CD4-positive, alpha-beta T cell treated with Interleukin-21 for 1 hour (primary cell): ENCODE measurements at places on chromosomes 4 and X.

- peak; percentile 75 for DNase-seq
These were observed 6.1 kb upstream of the CYSLTR1 start for GRCh38 chrX:78333521-78333920.

DNA sequence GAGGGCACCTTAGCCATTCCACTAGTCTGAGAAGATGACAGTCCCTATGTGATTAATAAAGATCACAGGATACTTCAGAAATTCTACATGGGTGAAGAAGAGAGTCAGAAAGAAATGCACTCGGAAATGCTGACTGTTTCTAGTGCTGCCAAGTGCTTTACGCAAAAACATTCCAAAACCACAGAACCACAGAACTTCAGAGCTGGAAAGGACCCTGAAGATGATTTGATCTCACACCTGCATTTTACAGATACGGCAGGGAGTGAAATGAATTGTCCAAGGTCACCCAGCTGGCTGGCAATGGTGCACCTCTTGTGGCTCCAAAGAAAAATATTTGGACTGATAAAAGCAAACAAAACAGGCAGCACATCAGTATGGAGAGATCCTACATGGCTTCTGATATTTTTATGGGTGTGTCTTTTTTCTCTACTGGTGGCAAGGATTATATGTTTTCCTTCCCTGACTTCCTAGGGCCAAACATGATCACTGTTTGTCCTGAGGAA is 115.9 kb downstream of the MAML3 start:
- no peak for DNase-seq

- no peak for DNase-seq
These were observed 62.0 kb upstream of the CLNK start for GRCh38 chr4:10746371-10747171.

GRCh38 chrX:139020801-139021200 is 309.3 kb upstream of the FGF13 start:
- no peak for DNase-seq

- no peak for DNase-seq
These were observed 740.4 kb downstream of the TRIML1 start for GRCh38 chr4:188879598-188879997.

DNA sequence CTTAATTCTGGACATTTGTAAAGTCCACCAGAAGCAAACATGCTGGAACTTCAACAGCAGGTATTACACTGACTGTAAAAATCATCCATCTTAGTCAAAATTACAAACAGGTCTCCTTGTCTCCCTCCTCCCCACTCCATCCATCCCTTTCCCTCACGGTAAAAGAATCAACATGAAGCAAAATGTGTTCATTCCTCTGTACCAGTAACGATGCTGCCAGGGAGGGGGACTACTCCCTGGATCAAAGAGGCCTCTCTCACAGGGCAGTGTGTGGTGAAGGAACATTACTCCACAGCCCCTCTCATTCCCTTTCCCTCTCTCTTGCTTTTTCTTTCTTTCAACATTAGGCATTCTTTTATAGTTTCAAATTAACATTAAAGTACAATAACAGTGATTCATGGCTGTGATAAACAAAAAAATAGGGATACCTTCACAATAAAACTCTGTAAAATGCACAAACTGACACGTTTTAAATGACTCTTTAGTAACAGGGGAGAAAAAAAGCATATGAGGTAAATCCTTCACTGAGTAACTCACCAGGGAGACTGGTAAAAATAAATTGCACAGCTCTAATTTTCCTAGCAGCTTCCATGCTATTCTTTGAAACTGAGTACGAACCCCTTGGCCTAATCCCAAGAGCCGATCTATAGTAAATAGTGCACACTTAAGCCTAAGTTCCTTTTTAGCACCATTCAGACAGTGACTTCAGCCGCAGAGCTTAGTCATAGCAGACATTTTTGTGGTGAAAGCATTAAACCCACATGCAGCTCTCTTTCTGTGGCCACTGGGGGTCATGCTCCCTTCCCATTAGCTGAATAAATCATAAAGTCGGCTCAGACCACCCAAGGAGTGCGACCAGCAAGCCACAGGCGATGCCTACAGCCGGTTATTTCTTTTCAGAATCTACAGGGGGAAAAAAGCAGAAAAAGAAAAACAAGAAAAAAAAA is 215.6 kb upstream of the GYPA start:
- DNase-seq: no peak

DNA sequence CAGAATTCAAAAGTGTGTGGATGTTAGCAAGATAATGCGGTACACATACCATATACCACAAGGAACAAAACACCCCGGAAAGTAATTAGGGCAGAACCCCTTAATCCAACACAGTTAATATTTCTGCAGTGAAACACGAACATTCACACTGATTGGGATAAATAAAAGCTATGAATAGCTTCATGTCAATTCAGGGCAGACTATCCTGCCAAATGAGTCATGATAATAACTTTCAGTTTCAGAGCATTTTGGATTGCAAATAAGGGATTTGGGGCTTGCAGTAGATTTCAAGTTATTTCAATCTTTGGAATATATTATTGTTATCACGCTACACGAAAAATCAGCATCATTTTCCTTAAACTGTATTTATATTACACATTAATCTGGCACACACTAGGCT is 24.3 kb downstream of the IRF2 start:
- DNase-seq: no peak

- no peak for DNase-seq
These were observed 4.5 kb upstream of the PDGFC start for GRCh38 chr4:156976147-156976546.

- no peak for DNase-seq
These were observed 34.7 kb downstream of the RBPJ start for GRCh38 chr4:26355392-26356052.

- no peak for DNase-seq
These were observed 609.5 kb upstream of the FAT1 start for GRCh38 chr4:187333151-187333550.

DNA sequence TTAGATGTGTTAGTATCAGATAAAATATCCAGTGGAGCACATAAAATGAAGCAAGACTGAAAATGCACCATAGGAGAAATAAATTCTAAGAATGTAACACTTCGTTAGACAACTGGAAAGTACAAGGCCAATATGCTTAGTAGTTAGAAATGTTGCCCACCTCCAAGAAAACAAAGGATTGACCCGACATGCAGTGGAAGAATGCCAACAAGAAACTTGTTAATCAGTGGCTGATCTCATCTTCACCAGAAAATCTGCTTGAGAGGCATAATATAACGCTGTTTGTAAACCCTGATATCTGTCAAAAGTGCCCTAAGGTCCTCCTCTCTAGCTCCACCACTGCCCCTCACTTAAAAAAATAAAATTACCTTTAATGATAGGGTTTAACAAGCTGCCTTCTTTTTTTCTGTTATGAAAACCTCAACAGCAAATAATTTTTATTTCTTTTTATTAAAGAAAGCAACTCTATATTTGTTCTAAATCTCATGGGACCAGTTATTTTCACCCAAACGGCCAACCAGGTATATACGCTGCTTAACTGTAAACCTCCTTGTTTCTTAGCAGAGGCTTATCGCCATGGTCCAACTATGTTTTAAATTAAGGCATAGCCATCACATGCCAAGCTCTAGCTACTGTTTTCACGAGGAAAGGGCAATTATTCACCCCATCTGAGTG is 1.8 kb downstream of the RASGEF1B start:
- DNase-seq: no peak

DNA sequence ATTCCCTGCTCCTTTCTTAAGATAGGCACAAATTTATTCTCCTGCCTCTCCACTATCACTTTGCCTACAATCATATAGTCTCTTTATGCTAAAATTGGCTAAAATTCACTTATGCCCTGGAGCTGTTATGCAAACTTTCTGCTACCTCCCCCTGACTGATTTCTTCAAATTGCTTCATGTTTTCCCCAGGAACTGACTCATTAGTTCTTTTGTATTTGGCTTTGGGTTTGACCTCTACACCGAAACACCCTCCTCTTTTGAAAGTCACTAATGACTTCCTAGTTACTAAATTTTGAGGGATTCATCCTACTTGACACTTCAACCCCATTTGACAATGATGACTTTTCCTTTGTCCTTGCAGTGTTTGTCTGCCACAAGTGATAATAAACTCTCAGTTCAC is 222.6 kb downstream of the NDST4 start:
- no peak for DNase-seq

GRCh38 chr4:1126506-1126905 is 13.1 kb upstream of the RNF212 start:
- DNase-seq: no peak

DNA sequence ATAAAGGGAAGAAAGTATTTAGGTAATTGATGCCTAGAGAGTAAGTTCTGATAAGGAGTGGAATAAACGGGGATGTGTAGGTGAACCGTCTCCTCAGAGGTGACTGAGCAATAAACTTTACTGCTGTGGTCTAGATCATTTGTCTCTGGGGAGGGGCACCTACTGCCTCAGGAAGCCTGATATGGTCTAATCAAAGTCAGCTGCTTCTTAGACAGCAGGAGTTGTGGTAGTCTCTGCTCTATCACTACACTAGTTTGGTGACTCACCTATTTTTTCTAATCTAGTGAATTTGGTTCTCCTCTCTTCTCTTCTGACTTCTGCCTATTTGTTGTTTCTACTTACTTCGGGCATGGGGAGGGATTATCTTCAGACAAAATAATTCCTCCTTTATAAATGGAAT is 95.1 kb upstream of the STIM2 start:
- DNase-seq: no peak

DNA sequence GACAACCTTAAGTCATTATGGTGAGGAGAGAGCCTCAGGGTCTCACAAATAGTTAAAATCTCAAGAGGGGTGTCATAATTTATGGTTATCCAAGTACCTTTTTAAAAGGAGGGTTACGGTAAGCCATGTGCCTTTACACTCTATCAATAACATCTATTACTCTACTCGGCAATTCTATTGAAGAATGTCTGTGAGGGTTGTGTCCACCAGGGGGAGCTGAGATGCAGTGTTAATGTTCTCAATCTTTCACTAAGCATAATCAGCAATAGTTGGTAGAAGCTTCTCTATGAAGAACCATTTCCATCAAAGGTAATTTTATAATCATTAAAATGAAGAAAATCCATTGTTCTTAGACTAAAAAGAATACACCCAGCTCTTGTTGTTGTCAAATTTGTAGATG is 457.4 kb downstream of the CENPC start:
- peak; percentile 14 for DNase-seq

GRCh38 chrX:44970709-44971108 is 97.7 kb downstream of the KDM6A start:
- no peak for DNase-seq

DNA sequence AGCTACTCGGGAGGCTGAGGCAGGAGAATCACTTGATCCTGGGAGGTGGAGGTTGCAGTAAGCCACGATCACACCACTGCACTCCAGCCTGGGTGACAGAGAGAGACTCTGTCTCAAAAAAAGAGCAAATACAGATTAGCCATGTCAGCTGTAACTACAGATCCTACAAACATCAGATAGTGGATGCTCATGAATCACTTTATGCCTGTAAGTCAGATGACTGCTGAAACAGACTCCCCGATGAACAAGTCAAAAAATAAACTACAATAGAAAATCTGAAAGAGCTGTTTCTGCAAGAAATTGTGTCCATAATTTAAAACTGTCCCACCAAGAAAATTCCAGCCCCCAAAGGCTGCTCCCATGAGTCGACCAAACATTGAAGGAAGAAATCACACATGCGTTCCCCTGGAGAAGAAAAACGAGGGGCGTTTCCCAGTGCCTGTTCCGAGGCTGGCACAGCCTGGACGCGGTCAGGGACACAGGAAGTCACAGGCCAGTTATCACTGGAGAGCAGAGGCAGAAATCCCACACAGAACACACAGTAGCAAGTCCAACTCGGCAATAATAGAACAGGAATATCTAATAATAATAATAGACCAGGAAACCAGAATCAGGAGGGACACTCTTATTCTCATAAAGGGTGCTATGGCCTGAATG is 30.0 kb upstream of the GTPBP6 start:
- no peak for DNase-seq

GRCh38 chrX:108945883-108946523 is 209.6 kb upstream of the IRS4 start:
- no peak for DNase-seq

GRCh38 chrX:136258951-136259350 is 7.8 kb upstream of the MAP7D3 start:
- no peak for DNase-seq

DNA sequence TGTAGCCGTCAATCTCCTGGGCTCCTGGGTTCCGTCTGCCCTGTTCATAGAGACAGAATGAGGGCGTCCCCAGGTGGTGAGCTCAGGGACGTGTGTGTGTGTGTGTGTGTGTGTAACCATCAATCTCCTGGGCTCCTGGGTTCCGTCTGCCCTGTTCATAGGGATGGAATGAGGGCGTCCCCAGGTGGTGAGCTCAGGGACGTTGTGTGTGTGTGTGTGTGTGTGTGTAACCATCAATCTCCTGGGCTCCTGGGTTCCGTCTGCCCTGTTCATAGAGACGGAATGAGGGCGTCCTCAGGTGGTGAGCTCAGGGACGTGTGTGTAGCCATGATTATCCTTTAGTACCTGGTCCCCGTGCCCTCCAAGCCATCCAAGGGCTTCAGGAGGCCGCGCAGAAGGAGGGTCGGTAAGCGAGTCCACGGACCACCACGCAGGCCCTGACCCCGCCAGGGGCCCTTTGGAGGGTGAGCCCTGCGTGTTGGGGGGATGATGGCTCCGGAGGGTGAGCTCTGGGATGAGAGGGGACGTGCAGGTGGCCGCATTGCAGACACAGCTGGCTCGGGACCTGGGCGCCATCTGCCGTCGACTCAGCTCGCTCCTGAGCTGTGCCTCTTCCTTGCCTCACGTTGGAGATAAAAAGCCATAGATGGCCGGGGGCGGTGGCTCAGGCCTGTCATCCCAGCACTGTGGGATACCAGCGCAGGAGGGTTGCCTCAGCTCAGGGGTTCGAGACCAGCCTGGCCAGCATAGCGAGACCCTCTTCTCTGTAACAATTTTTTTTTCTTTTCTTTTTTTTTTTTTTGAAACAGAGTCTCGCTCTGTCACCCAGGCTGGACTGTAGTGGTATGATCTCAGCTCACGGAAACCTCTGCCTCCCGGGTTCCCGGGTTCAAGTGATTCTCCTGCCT is 5.4 kb upstream of the GTPBP6 start:
- DNase-seq: peak; percentile 55

DNA sequence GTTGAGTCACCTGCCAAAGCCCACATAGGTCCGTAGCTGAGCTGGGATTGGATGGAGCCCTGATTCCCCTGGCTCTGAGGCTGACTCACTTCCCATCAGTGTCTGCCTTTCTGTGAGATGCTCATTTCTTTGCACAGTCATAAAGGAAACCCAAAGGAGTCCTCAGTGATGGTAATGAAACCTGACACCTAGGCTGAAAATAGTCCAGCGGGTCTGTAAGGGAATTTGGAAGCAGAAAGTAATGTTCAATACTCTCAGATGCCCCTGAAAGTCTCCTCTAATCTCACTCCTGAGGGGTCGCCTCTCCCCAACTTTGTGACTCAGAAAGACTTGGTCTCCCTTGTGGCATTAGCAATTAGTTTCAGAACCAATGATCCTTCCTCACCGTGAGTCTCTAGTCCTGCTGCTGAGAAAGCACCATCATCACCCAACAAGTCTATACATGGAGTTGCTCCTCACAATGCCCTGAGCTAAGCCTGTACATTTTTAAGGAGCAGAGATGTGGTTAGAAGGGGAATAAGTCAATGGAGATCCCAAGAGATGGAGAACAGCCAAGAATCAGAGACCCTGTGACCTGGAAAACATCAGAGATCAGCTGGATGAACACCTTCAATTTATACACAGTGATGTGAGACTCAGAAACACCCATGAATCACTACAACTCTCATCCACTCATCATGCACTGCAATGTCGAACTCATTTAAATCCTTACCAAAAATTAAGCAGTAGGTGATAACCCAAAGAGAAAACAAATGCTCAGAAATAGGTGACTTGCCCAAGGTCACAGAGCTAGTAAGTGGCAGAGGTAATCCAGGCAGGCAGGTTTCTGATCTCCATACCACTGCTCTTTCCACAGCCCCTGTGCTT is 219.0 kb upstream of the CPEB2 start:
- no peak for DNase-seq

GRCh38 chr4:32417113-32417704 is 1697.0 kb downstream of the PCDH7 start:
- DNase-seq: no peak
